ENCODE measurements at places on chromosomes 2 and 18.

- DNase-seq = no peak
Measured at GRCh38 chr2:144198116-144198515, 321.8 kb downstream of the ZEB2 start.

DNA sequence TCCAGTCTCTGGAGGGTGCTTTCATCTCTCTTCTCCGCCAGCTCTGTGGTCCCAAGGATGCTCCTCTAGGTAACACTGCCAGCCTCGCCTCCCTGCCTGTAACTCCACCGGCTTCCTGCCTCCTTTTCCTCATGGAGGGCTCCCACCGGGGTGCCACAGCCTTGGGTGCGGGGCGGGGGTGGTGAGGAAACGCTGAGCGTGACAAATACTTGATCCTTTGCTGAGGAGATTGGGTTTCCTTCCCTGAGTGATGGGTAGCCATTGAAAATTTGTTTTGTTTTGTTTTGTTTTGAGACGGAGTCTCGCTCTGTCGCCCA, 25.1 kb downstream of the TIMM21 start:
- no peak for DNase-seq

GRCh38 chr18:48013162-48013561, 82.7 kb upstream of the SMAD2 start:
- DNase-seq = no peak

- no peak for DNase-seq
Measured at GRCh38 chr2:131542438-131543384, 15.0 kb downstream of the CCDC74A start.

DNA sequence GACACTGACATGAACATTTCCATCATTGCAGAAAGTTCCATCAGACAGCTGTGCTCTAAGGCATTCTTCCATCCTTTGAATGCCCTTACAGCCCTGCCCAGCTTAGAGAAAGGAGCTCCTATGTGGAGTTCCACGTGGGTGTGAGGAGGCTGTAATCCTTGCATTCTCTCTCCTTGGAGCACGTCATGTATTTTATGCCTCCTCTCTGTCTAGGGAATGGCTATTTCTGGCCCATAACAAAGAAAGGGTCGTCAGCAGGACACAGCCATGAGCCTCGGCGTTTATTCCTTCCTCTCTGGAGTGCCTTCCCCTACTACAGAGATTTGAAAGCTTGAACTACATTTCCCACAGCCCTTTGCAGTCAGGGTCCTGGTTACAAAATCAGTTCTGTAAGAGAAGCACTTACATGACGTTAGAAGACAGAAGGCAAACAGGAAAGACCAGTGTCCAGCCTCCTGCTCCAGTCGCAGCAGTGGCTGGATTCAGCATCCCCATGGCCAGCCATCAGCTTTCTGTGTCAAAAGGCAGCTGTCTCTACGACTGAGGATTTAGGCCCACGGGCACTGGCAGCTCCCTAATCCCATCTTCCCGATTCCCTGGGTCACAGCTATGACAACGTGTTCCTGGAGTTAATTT, 234.9 kb downstream of the TFCP2L1 start:
- no peak for DNase-seq

- DNase-seq = no peak
Measured at GRCh38 chr2:72969706-72970105, 52.4 kb downstream of the EMX1 start.

GRCh38 chr2:55883357-55883756, 40.2 kb downstream of the EFEMP1 start:
- no peak for DNase-seq

GRCh38 chr2:101812226-101812625, 114.7 kb downstream of the MAP4K4 start:
- DNase-seq = no peak

- DNase-seq = no peak
Measured at GRCh38 chr2:41922177-41922576, 125.6 kb upstream of the PKDCC start.

- no peak for DNase-seq
Measured at GRCh38 chr2:46748735-46749531, 166.7 kb downstream of the MCFD2 start.

DNA sequence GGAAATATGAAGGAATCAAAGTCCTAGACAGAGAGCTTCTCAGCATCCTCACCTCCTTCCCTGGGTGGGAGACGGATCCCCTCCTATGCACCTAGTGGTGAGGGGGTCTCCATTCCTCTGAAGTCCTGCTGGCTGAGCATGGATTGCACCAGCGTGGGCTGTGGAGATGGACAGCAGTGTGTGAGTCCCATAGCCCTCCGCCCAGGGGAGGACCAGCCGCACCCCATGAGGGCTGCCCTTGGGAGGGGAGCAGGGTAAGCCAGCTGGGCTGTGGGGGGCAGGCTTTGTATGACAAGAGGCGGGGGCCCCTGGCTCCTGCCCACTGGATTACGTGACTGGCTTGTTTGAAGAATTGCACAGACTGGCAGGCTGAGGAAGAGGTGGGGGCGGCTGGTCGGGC, 768.2 kb downstream of the GALR1 start:
- DNase-seq = no peak

DNA sequence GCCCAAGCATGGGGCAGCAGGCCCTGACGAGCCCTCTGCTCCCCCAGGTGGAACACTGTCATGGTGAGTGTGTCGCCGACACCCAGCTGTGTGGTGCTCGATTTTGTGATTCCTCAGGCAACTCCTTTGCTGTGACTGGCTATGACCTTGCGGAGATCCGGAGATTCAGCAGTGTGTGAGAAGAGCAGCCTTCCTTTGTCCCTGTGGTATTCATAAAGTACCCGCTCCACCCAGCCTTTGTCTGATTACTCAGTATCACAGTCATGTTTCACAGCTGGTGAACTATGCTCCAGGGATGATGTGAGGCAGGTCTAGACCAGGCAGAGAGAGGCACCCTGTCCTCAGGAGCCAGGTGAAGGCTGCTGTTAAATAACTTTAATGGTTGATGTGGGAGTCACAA, 4.0 kb downstream of the WDR54 start:
- no peak for DNase-seq

- DNase-seq = no peak
Measured at GRCh38 chr18:24982831-24983230, 369.1 kb downstream of the ZNF521 start.

- DNase-seq = no peak
Measured at GRCh38 chr2:189440644-189440946, 679 bp upstream of the WDR75 start.

DNA sequence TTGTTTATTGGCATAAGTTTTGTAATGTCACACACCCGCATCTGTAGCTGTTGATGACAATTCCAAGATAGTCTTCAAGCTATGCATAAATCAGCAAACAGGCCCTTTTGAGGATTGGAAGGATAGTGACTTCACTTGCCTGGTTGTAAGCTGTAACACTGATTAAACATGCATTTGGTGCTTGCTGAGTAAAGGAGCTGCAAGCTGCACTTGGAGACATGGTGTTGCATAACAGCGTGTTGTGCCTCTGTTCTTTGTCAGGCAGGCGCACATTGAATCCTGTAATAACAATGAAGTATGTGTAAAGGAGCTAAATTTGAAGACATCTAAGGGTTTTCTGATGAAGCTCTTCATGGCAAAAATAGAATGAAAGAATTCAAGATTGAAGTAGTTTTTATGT, 68.7 kb upstream of the TTC27 start:
- DNase-seq = no peak

DNA sequence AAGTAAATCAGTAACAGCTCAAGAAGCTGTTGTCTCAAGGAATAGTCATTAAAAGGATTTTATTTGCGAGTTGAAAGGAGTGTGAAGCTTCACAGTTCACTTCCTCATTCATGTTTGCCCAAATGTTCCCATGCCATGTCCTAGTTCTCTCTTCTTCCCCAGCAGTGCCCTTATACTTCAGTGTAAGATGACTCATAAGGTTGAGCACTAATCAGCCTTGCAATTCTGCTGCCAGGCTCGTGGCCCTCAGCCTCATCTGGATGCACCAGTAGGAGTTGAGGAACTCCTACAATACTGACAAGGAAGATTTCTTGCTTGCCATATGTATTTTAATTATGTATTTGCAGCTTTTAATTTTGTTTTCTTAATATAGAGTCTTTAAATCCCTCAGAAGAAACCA, 1980.4 kb downstream of the SUCLG1 start:
- no peak for DNase-seq

DNA sequence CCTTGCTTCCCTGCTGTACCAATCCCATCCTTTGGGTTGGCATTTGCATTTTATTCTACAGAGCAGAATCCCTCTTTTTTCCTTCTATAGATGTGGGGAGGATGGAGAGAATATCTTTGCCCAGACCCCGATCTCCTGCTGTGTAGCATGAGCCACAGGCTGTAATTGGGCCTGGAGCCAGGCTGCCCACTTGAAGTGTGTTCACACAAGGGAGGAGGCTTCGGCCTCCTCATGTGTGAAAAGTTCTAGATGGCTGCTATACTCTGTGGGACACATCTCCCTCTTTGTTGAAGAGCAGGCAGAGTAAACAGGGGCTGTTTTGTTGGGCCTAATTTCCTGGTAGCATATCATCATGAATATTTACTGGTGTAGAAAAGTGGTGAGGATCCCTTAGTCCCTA, 126.3 kb downstream of the XRCC5 start:
- no peak for DNase-seq

GRCh38 chr2:222732489-222733178, 61.2 kb downstream of the MOGAT1 start:
- no peak for DNase-seq

DNA sequence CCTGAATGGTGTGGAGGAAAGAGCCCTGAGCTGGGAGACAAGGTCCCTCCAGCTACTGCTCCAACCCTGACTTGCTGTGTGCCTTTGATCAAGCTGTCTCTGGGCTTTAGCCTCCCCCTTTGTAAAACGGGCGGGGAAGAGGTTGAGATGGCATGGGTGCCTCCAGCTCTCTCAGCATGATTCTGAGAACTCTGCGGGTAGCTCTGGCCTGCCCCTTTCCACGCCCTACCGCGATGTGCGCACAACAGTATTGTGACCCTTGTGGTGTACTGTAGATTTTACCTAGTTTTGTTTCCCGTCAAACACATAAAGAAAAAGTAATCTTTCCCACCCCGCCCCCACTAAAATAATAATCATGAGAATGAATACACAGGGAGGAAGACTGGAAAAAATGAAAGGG, 5.3 kb downstream of the CD8A start:
- peak; percentile 75 for DNase-seq

DNA sequence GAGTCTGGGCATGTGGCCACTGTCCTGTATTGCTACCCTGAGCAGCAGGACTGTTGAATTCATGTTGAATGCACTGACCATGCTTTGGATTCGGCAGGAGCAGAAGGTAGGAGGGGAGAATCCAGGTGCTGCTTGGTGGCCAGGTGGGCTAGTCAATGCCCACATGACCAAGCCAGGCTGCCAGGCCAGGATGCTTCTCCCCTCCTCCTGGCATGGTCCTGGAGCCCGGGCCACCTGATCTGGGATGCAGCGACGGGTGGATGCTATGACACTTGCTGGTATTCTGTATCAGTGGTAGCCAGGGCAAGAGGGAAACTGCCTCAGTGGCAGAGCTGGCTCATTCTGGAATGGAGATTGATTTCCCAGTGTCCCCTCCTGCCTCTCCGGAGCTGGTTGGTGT, 14.8 kb upstream of the SIX2 start:
- DNase-seq = no peak

DNA sequence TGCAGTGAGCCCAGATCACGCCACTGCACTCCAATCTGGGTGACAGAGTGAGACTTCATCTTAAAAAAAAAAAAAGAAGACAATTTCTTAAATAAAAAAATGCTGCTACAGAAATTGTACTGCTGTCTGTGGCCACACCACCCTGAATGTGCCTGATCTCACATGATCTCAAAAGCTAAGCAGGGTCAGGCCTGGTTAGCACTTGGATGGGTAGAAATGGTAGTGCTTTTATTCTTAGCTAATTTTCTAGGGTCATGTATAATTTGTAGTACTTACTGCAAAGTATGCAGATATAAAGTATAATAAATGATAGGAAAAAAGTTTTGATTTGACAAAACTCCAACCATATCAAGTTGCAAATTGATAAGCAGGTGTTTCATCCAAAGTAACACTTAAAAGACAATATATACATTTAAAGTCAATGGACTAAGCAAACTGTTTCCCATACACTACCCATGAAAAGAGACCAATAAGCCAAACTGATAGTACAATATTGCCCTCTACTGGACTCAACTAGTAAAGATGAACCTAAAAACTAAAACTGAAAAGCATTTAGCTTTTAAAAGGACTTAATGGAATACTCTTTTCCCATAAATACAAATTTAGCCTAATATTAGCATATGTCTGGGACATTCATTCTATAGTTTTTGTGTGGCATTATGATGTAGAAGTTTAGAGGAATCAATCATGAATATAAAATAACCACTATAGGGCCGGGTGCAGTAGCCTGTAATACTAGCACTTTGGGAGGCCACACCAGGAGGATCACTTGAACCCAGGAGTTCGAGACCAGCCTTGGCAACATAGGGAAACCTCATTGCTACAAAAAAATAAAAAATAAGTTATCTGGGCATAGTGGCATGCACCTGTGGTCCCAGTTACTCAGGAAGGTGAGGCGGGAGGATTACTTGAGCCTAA, 18.6 kb upstream of the PEX13 start:
- no peak for DNase-seq

- no peak for DNase-seq
Measured at GRCh38 chr2:238484522-238485452, 58.1 kb downstream of the ASB1 start.

DNA sequence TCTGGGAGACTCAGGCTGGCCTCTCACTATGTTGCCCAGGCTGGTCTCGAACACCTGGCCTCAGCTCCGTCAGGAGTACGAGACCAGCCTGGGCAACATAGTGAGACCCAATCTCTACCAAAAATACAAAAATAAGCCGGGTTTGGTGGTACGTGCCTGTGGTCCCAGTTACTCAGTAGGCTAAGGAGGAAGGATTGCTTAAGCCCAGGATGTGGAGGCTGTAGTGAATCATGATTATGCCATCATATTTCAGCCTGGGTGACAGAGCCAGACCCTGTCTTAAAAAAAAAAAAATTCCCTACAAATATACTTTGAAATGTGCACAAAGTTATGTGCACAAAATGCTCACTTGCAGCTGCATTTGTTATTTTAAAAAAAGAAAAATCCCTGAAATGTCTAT, 26.3 kb upstream of the AGAP1 start:
- DNase-seq = no peak

DNA sequence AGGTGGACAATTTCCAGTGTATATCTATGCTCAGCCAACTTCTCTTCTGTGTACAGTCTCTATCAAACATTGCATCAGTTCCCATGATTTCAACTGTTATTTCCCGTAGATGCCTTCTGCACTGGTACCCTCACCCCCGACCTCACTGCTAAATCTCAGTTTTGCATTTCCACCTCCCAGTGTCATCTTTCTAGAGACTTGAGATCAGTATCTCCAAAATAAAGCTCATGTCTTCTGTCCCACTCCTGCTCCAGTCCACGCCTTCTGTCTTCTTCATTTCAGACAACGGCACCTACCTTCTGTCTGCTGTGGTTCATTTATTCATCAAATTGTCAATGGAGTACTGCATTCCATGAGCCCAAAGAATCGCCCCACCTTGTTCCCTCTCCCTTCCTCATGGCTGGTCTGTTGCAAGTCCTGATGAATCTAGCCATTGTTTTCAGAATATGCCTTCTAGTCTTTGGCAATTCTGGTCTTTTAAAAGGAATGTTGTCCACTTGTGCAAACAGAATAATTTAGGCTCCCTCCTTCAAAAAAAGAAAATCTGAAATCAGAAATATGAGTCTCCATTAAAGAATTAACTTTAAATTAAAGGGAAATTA, 23.3 kb upstream of the NPAS2 start:
- no peak for DNase-seq

All from stimulated activated CD8-positive, alpha-beta memory T cell treated with anti-CD3 and anti-CD28 coated beads, Interleukin-15, amount 100 ng/mL, for 48 hours (primary cell).